ENCODE measurements at places on chromosomes 7 and 10.
A peak's percentile ranks its signal among the peaks of the same experiment; 100 is the strongest.

GRCh38 chr10:80468806-80469421, 14.8 kb downstream of the TSPAN14 start:
- DNase-seq: no peak

DNA sequence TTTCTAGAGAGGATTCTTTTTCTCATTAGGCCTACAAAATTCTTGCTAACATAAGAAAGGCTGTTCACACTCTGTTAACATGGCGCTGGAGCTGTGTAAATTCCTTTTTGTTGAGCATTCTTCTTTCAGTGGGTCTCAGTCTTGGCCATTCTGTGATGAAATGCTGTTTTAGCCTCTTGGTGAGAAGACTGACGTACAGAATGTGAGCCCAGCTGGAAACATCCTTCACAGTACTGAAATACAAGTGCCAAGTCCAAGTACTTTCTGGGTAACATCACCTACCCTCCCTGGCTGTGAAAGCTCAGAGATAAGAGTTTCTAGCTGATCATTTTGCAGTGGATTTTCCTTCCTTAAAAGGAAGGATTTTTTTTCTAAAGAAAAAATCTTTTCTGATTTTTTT, 231.8 kb downstream of the AHR start:
- DNase-seq: no peak

GRCh38 chr7:47588704-47589225, 6.9 kb upstream of the TNS3 start:
- DNase-seq: no peak

- no peak for DNase-seq
Observed at GRCh38 chr10:4790045-4790444, 36.0 kb upstream of the AKR1E2 start.

DNA sequence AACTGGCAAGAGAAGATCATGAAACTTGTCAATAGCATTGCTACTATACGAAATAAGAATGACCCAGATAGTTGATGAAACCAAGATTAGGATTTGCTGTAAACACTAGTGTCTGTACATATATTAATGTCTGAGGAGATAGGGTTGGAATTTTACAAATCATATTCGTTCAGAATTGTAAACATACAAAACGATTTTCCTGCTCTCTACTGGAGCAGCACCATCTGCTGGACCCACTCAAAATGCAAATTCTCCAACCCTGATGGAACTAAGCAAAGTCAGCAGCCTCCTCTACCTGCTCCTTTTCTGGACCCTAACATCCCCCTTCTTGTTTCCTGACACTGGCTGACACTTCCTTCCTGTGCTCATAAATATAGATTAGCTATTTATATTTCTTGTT, 29.4 kb upstream of the SGMS1 start:
- no peak for DNase-seq

DNA sequence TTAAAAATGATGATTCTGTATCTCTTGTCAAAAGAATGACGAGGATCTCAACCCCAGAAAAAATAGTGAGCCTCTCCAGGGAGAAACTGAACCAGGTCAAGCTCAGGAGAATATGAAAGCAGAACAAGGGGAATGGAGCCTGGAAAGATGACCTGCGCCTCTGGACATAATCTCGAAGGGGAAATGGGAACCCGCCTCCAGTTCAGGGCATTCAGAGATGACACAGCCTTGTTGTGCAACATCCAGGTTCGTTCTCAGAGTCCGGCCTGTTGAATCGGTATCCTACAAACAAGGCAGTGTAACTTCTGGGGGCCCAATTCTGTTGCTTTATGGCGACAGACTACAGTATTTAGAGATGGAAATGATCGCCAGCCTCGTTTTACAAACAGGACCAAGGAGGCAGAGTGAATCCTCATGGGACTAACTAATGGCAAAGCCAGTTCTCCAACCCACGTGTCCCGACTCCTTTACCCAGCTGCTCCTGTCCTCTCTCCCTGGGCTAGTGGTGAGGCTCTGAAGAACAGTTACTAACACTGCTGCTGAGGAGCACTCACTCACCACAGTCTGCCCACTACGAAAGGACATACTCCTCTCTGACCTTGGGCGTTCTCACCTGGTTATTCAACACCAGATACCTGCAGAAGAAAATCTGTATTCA, 67.6 kb downstream of the JAZF1 start:
- no peak for DNase-seq

DNA sequence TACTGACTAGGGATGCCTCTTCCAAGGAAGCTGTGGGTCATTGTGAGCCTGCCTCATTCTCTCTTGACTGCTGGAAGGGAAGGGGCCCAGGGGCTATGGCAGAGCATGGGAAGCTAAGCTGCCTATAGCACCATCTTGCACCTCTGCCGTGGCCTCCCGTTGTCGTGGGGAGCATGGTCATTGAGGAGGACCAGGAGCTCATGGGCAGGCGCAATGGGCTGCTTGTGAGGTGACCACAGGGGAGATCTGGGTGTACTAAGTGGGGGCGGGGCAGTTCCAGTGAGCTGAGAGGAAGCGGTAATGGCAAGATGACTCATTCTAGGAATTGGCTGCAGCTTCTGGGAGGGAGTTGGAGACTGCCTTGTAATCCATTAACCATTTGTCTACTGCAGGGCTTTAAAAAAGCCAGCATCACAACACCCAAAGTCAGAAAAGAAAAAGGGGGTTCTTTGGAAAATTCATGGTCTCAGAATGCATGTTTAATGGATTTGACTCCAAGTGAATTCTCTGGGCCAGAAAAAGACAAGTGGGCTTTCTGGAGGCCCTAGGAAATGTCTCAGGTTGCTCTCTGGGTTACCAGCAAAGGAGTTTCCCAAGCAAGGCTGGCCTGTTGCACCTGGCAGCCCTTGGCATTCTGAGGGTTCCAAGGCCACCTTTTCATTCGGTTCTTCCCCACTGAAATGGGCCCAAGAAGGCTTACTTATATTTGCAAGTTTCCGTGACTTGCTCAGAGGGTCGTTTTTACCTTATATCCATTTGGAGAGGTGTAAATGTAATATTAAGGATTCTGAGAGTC, 3.6 kb downstream of the DUSP5 start:
- DNase-seq: no peak

GRCh38 chr7:149690688-149691446, 82.5 kb downstream of the ZNF467 start:
- DNase-seq: peak; percentile 92

- no peak for DNase-seq
Observed at GRCh38 chr7:77454802-77455201, 38.7 kb upstream of the GSAP start.

DNA sequence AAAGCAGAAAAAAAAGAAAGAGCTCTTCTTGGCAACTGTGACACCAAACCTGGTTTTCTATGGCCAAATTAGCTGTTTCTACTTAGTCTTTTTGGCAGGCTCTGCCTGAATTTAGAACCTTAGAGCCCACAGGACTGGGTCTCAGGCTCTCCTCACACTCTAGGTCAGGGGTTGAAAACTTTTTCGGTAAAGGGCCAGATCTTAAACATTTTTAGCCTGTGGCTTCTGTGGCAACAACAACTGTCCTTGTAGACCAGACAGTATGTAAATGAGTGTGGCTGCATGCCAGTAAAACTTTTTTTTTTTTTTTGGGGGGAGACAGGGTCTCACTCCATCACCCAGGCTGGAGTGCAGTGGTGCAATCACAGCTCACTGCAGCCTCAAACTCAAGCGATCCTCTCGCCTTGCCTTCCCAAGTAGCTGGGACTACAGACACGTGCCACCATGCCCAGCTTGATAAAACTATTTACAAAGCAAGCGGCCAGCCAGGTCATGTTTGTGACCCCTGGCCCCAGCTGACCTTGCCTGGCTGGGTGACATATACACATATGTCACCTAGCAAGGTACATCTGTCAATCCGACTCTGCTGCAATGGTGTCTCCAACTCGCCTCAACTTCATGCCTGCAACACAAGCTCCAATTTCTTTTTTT, 17.4 kb downstream of the KPNA7 start:
- DNase-seq: no peak

DNA sequence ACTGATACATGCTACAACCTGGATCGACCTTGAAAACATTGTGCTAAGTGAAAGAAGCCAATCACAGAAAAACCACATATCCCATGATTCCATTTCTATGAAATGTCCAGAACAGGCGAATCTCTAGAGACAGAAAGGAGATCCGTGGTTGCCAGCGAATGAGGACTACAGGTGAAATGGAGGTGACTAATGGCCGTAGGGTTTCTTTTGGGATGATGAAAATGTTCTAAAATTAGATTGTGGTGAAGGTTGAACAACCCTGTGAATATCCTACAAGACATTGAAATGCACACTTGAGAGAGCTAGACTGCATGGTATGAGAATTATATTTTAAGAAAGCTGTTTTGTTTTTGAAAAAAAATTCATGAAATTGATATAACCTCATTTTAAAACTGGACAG, 188.5 kb upstream of the PLXNA4 start:
- DNase-seq: no peak

GRCh38 chr7:27144781-27145164, 1.3 kb upstream of the HOXA5 start:
- DNase-seq: no peak

GRCh38 chr10:101123085-101123814, 7.8 kb upstream of the TLX1 start:
- DNase-seq: peak; percentile 19

DNA sequence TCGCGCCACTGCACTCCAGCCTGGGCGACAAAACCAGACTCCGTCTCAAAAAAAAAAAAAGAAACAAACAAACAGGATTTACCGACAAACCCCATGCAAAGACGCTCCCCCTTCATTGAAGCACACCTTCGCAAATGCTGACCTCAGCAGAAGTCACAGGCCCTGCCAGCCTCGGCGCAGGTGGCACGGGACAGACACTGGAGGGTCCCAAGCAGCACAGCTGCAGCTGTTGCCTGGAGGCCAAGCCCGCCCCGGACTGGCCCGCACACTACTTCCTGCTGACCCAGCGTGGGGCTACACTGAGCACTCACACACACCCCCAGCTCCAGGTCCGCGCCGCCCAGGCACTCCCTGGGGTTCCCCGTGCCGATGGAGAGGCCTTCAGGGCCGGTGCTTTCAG, 31.2 kb downstream of the SNX8 start:
- DNase-seq: no peak

DNA sequence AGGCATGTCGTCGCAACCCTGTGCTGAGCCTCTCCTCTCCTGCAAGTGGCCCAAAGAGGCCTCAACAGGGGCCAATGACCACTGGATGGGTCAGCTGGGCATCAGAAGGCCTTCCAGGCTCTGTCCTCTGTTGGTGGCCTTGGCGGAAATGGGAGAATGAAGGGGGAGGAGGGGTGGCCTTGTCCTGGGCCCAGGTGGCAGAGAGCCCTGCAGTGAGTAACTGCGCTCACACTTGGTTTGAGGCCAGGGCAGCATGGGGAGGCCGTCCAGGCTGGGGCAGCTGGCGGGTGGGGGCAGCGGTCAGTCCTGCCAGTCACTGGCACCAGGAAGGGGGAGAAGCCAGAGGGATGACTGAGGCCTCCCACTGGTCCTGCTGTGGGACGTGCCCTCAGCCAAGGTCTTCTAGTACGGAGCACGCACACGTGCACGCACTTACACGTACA, 59.8 kb downstream of the LHPP start:
- no peak for DNase-seq

- no peak for DNase-seq
Observed at GRCh38 chr10:7337431-7338171, 73.2 kb downstream of the SFMBT2 start.

- no peak for DNase-seq
Observed at GRCh38 chr10:31145986-31146385, 114.3 kb upstream of the ZNF438 start.

GRCh38 chr10:110471566-110472139, 26.1 kb upstream of the DUSP5 start:
- DNase-seq: no peak

DNA sequence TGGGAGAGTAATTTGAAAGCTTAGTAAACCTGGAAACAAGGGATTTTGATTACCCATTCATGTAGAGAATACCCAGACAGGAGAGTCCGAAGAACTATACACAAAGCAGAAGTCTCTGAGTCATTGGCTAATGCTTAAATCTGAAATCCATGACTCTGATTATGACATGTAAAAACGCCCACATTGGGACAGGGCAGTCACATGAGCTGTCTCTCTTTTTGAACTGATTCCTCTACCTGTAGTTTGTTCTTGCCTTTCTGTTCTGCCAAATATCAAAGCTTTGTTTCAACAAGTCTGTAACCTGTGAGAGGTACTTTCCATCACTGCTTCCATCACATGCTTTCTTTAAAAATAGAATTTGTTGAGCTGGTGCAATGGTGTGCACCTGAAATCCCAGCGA, 4.3 kb upstream of the GPNMB start:
- DNase-seq: no peak

DNA sequence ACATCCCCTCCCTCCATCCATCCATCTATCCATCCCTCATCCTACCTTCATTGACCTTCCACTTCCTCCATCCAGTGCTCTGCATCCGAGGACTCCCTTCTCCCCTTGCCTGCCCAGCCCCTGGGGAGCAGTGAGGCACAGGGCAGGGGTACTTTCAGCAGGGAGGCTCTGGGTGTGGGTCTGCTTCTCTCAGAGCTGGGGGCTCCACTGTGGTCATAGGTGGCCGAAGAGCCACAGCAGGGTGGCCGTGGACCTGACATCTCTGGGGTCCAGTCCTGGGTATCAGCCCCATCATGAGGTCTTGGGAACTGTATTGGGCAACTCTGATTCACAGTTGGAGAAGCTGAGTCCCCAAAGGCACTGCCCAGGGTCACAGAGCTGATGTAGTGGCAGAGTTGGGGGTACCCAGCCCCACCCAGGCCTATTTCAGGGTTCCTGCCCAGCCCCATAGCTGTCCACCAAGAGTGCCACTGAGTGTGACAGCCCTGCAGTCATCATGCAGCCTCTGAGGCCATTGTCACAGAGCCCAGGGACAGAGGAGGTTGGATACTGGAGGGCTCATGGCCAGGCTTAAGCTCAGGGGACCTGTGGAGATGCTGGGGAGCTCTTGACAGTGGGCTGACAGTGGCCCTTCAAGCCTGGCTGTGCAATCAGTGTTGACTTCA, 35.3 kb upstream of the DPYSL4 start:
- DNase-seq: no peak

- no peak for DNase-seq
Observed at GRCh38 chr7:114937446-114937845, 15.6 kb downstream of the MDFIC start.

DNA sequence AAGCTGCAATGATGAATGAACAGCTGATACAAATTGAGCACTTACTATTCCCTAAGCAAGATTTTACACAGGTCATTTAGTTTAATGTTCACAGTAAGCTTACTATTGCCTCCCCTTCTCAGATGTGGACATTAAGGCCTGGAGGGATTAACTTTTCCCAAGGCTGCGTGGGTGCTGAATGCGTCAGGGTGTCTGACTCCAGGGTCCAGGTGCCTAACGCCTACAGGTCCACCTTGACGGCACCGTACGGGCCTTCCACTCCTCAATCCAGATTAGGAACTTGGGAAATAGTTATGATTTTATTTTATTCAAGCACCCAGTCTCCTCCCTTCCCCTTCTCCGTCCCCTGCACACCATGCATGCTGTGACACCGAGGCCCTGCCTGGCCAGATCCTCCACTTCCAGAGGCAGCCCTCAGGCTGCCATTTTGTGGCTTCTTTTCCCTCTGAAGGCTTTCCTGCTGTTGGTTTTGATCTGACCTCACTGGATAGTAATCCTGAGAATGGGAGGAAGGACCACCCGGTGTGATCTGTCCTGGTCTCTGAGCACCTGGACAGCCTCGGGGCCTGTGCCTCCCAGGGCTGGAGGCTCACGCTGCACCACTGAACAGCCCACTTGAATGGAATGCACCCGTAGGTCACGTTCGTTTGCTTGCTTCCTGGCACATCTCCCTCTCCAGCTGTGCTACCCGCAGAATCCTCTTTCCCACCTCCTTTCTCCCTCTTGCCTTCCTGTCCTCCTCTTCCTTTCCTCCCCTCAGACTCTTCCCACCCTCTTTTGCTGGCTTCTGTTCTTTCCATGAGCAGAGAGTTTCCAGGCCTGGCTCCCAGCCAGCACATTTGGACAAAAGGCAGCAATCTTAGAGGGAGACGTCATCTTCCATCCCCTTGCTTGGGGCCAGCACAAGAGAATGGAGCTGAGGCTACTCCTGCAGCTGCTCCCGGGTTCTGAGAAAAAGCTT, 14.4 kb downstream of the DENND2A start:
- DNase-seq: no peak
